ENCODE measurements at places on chromosomes 6 and 20. TPM values are rescaled to one million over a fixed set of nuclear protein-coding genes. Genes with fewer than 3 reads are reported as not detected.

The TAGAP gene
- 2.1 TPM for total RNA-seq

The SGK2 gene
- total RNA-seq, result 1.0 TPM

The CST5 gene
- total RNA-seq, result not detected

The ECT2L gene
- under 0.01 TPM for total RNA-seq

The CD24 gene
- total RNA-seq, result 16.7 TPM

The PTCHD4 gene
- total RNA-seq, result 0.52 TPM

The RGS17 gene
- under 0.01 TPM for total RNA-seq

The COL19A1 gene
- 10.4 TPM for total RNA-seq

The AVP gene
- not detected for total RNA-seq

The LHFPL5 gene
- total RNA-seq, result not detected

The SALL4 gene
- total RNA-seq, result 0.52 TPM

The C6orf15 gene
- not detected for total RNA-seq

The CYP39A1 gene
- total RNA-seq, result 6.3 TPM

The KCNQ5 gene
- total RNA-seq, result 0.52 TPM

The CCN6 gene
- not detected for total RNA-seq

The MCHR2 gene
- total RNA-seq, result not detected

The ZNF451 gene
- 56.9 TPM for total RNA-seq

The LY6G6D gene
- not detected for total RNA-seq

The TREM2 gene
- 0.52 TPM for total RNA-seq

The IL17F gene
- total RNA-seq, result not detected

The IL20RA gene
- total RNA-seq, result 9.9 TPM

The SPATS1 gene
- not detected for total RNA-seq

The CTCFL gene
- not detected for total RNA-seq

The NKAIN2 gene
- total RNA-seq, result 3.1 TPM

The GATA5 gene
- 0.52 TPM for total RNA-seq

The MATN4 gene
- total RNA-seq, result 0.52 TPM

The AGER gene
- 0.52 TPM for total RNA-seq

The HS3ST5 gene
- total RNA-seq, result under 0.01 TPM

The SEMG1 gene
- total RNA-seq, result not detected

The SMIM26 gene
- 126 TPM for total RNA-seq

The DBNDD2 gene
- 3.7 TPM for total RNA-seq

The EPB41L1 gene
- 10.4 TPM for total RNA-seq

The MACROD2 gene
- total RNA-seq, result 3.1 TPM

The PPP1R3G gene
- 2.1 TPM for total RNA-seq

The SAMD3 gene
- total RNA-seq, result 8.9 TPM

The SIGLEC1 gene
- 2.1 TPM for total RNA-seq
